Stimulated activated CD4-positive, alpha-beta T cell treated with anti-CD3 and anti-CD28 coated beads, Interleukin-4, amount 100 ng/mL, for 1 hour (primary cell): ENCODE measurements at places on chromosomes 13 and 19.

DNA sequence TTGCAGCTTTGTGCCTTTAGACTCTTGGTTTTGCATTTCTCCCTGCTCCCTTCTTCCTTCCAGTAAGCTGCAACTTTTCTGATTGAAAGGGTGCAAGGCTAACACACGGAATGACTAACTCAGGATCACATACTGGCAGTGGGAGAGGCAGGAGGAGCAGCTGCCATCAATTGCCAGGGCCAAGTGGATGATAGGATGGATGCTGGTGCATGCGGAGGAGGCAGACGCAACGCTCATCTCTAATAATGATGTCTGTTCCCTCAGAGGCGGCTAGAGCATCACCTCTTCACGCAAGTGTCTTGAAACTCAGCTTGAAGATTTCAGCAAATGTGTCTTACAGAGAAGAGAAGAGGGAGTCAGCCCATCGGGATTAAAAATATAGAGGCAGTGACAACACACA lies 49.5 kb upstream of the TPM4 start:
- no peak for DNase-seq

- no peak for DNase-seq
These were observed 67.6 kb downstream of the TNFRSF19 start for GRCh38 chr13:23637829-23638228.

DNA sequence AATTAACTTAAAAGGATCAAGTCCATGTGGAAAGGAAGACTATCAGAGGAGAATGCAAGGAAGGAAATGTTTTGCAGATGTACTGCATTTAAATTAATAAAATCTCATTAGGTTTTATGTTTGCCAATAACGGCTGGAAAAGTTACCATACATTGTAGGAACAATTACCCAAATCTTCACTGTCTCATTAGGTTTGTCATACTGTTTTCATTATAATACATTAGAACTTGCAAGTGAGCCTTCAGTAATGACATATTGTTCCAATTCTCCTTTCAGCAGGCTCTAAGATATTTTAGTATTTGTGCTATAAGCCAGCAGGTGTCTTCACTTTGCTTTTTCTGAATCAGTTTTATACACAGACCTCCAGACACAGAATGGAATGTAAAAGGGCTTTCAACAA lies 661.6 kb upstream of the KLHL1 start:
- DNase-seq: no peak

DNA sequence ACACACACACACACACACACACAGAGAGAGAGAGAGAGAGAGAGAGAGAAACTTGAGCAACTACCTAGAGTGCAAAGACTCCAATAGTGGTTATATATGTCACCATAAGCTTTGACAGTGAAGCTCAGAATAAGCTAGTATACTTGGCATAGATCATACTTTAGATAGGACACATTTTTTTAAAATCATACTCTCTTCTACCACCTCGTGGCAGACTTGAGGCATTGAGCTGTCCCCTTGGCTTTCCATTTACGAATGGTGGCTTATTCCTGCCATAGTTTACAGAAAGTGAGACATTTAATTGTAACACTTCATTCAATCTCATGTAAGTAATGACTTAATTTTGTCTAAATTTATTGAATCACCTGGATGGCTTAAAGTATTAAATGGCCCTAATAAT lies 108.2 kb downstream of the EDNRB start:
- DNase-seq: no peak

- no peak for DNase-seq
These were observed 119.9 kb downstream of the MAB21L1 start for GRCh38 chr13:35356572-35356971.
